ENCODE measurements at places on chromosomes 13 and 19.

- no peak for DNase-seq
These were observed 43.9 kb upstream of the C1QTNF9B start for GRCh38 chr13:23941211-23941610.

DNA sequence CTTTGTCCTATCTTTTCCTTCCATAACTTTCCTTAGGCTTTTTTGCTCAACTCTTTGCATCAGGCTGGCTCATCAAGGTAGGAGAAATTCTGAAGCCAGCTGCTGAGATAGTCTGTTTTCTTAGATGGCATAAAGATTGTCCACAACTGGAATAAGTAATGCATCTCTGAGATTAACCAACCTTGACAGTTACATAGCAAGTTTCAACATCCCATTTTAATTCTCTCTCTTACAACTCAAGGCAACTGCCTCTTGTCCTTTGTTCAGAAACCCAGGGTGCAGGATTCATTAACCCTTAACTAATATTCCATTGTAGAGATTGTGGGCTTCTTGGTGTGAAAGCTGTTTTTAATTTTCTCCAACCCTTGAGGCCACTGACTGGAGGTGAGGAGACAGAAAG lies 239.2 kb downstream of the LACC1 start:
- no peak for DNase-seq

GRCh38 chr13:53759016-53759415 lies 730.4 kb downstream of the OLFM4 start:
- no peak for DNase-seq

DNA sequence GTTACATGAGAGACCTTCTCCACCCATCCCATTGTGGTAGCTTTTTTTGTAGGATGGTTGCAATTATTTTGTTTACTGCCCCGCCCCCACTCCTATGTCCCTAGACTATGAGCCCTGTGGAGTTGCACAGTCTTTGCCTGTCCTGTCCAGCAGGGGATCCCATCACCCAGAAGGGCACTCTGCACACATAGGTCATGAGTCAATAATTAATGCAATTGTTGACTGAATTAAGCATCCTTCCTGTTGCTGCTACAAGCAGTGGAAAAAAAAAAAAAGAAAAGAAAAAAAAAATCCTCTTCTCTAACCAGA lies 14.2 kb downstream of the C19orf81 start:
- peak; percentile 37 for DNase-seq

- peak; percentile 53 for DNase-seq
These were observed 16.5 kb downstream of the LRRC4B start for GRCh38 chr19:50551715-50552187.

DNA sequence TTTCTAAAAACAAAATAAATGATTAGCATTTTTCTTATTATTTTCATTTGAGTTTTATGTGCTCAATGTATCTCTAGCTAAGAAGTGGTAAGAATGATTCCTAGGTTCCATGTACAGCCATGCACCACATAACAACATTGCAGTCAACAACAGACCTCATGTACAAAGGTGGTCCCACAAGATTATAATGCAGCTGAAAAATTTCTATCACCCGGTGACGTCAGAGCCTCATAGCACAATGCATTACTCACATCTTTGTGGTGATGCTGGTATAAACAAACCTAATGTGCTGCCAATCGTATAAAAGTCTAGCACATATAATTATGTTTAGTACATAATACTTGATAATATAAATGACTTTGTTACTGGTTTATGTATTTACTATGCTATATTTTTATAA lies 120.5 kb downstream of the SLC7A1 start:
- no peak for DNase-seq
